ENCODE measurements at places on chromosomes 1 and 21.

- DNase-seq: no peak
Measured at GRCh38 chr1:180643693-180644092, 11.9 kb downstream of the XPR1 start.

DNA sequence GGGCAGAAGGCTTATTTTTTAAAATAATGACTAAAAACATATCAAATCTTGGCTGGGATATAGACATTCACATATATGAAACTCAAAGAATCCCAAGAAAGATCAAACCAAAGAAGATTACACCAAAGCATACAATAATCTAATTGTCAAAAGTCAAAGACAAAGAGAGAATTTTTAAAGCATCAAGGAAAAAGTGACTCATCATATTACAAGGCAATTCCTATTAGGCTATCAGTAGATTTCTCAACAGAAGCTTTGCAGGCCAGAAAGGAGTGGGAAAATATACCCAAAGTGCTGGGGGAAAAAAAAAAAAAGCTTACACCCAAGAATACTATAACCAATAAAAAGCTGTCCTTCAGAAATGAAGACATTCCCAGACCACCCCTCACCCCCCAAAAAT lies 375.6 kb downstream of the BRINP2 start:
- DNase-seq: no peak

DNA sequence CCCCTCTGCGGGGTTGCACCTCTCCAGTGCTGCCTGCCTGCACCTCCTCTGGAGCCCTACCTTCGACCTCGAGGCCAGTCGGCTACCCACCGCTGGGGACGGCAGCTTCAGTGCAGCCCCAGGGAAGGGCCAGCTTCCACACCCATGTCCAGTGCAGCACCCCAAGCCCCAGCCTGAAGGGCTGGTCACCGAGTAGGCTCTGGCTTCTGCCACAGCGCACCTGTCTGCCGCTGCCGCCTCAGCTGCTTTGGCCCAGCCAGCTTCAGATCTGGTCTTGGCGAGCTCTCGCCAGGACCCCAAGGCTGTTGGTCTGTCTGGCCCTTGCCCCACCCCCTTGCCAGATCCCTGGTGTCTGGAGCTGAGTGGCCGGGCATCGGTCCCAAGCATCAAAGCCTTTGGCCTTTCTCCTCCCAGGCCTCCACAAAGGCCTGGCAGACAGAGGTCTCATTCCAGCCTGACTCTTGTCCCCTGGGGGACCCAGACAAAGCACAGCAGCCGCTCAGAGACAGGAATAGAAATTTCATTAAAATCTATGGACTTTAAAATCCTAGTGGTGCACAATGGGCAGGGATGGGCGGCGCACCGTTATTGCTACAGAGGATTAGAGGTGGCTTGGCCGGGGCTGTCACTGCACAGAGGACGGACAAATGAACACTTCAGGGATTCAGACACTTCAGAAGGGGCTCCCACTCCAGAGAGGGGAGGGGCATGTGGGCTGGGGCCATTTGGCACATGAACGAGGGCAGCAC lies 4.8 kb downstream of the CCDC24 start:
- DNase-seq: no peak

GRCh38 chr1:233381806-233382205 lies 54.3 kb downstream of the MAP3K21 start:
- DNase-seq: no peak

- DNase-seq: no peak
Measured at GRCh38 chr1:167821969-167822685, 91.8 kb downstream of the ADCY10 start.

DNA sequence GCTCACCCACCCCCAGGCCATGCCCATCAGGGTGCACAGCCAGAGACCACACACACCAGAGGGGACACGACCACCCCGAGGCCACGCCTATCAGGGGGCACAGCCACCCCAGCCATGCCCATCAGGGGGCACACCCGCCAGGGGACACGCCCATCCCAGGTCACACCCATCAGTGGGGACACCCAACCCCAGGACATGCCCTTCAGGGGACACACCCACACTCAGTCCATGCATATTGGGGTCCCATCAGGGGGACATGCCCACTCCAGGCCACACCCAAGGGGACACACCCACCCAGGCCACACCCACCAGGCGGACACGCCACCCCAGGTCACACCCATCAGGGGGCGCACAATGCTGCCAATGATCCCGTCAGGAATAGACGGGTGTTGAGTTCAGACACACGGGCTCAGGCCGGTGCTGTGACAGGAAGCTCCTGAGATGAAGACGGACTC lies 20.7 kb downstream of the MCM3AP start:
- peak; percentile 16 for DNase-seq

- DNase-seq: no peak
Measured at GRCh38 chr1:86435327-86435726, 11.4 kb downstream of the CLCA2 start.

GRCh38 chr1:166915941-166916340 lies 39.9 kb upstream of the TADA1 start:
- no peak for DNase-seq

DNA sequence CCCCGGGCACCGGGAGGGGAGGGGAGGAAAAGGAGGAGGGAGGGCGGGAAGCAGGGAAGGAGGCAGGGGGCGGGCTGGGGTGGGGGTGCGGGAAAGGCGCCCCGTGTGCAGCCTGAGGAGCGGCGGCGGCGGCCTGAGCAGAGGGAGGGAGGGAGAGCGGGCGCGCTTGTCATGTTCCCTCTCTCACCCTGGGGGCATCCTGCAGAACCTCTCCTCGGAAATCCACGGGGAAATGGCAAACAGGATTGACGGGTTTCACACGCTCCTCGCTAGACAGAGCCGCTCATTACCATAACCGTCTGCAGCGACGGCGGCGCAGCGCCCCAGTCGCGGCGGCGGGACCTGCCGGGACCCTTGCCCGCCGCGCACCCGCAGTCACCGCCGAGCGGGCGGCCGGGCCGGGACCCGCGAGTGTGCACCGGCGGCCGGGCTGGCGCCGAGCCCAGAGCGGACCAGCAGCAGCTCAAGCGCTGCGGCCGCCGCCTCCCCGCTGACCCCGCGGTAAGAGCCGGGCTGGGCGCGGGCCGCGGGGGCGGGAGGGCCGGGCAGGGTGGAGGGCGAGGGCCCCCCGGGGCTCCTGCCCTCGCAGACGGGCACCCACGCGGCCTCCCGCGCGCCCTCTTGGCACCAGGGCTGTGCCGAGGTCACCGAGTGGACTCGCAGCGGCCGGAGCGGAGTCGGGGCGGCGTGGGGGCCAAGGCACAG lies at the start of gene SERTAD4:
Gene SERTAD4 (plus strand): TSS at position 286 of the 705 bp plus-strand sequence. CDS start 5,165 bp downstream, outside the sequence.
- no peak for DNase-seq

DNA sequence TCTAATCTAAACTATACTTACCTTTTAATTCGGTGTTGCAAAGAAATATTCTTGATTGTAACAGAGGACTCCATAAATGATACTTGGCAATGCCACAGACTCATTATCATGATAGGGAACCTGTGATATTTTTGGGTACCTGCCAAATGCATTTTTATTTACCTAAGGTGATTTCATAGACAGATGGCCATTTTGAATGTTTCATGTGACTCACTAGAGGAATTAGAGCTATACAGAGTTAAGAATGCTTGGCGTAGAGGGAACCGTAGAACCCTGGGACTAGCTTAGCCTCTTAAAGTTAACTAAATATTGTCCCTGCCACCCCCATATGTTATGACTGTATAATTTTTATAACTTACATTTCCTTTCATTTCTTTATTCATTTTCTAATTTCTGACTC lies 136.1 kb downstream of the DISP1 start:
- no peak for DNase-seq

DNA sequence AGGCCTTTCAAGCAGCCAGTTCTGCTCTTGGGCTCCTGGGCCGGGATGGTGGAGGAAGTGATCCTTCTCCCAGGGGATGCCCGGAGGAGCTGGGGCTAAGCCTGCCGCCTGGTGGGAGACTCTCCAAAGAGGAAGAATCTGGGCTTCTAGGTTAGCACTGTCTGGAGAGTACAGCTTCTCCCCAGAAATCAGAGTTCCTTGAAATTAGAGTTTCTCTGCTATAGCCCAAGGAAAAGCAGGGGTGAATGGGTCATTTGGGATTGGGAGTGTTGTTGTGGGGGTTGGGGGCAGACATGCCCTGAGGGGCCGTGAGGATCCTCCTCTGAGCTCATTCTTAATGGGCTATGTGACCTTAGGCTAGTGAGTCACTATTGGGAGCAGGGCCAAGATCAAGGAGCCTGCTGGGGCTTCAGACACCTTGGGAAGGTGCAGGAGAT lies 6.5 kb downstream of the LGR6 start:
- no peak for DNase-seq

DNA sequence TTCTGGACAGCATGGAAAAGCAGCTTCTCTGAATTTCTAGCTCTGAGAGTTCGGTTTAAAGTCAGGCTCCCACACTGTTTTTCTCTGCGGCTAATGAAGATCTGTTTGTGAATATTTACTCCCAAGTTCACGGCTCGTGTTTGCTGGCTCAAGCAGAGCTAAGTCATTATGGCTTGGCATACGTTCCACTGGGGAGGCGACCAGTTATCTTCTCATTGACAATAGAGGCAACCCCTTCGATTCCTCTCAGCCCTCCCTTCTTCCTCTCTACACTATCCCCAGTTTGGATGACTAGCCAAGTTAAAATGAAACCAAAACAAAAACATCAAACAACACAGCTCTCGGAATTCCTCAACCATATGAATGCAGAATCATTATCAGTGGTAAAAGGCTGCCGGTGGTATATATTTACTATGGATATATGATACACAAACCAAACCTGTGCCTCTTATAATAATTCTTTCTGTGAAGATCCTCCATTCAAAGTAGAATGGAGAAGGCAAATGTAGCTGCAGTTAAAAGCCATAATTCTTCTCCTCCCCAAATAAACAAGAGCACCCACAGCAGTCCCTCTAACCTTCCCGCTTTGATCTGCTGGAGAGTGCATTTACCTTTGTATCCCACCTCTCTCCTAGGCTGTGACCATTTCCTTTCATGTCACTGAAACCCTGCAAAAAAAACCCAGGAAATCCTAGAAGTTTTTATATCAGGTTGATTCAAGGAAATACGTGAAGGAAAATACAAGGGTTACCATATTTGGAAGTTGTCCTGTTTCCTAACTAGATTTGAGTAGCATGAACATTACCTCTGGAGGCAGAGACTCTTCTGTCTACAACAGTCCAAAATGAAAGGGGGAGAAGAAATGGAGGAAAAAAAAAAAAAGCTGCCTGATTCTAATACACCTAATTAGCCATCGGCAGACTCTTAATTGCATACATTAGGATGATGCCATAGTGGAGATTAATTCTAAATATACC lies 108.3 kb upstream of the USH2A start:
- no peak for DNase-seq

GRCh38 chr1:16009030-16009460 lies 5.0 kb downstream of the SRARP start:
- DNase-seq: peak; percentile 83

DNA sequence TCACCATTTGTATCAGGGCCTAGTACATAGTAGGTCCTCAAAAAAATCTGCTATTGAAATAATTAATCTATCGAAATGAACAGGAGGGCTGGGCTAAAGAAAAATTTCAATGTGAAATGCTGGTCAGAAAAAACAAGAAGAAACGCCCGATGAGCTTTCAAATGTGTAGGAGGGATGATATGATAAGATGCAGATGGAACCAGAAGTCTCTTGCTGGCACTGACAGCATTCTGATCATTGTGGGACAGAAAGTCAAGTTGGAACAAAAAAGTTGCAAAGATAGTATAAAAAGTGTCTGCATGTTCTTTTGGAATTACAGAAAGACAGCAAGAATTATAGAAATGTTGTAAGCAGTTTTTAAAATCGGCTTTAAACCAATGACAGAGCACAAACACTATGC lies 11.1 kb downstream of the G0S2 start:
- DNase-seq: no peak

DNA sequence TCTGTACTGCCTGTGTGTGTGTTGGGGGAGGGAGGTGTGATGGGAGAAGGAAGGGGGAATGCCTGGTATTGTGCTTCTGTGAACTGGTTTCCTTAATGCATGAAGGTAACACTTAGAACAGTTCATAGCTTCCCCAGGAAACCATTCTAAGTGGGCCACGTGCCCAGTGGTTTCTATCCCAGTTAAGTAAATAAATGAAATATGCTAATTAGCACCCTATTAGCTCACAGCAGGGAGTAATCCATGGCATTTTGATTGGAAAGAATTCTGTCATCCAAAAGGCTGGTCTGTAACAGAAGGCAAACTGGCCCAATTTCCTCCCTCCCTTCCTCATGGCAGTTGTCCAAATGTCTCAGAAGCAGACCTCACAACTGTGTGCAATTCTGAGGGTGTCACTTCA lies 199.3 kb downstream of the TTLL7 start:
- no peak for DNase-seq

DNA sequence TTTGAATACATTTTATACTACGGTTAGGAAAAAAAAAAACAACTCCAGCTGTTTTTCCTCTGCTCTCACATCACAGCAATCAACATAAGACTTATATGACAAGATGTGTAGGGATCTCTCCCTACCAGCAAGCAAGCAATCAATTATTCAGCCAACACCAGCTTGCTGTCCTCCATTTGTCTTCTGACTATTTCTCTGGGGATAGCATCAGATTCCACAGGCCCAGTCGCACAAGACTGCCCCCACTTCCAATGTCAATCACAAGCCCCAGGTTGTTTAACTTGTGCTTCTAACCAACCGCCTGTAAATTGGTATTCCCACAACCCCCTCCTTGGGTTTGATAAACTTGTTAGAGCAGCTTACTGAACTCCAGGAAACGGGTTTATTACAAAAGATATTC lies 873.1 kb upstream of the TMPRSS15 start:
- DNase-seq: no peak

- DNase-seq: no peak
Measured at GRCh38 chr1:184118046-184118445, 66.5 kb downstream of the TSEN15 start.

DNA sequence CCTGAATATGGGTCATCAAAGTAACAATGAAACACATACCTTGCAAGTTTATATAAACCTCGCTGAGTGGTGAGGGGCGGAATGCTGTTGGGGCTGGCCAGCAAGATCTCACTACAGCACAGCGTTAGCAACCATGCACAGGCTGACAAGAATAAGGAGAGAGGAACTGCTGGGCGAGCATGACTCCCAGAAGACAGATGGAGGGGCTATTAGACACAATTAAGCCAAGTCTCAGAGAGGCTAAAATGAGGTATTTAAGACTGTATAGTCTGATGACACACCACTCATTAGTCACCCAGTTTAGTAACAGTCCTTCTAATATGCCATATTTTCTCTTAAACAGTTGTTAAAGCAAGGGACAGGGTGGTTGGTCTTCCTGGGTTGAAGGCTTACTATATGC lies 340.2 kb upstream of the NR5A2 start:
- DNase-seq: no peak

DNA sequence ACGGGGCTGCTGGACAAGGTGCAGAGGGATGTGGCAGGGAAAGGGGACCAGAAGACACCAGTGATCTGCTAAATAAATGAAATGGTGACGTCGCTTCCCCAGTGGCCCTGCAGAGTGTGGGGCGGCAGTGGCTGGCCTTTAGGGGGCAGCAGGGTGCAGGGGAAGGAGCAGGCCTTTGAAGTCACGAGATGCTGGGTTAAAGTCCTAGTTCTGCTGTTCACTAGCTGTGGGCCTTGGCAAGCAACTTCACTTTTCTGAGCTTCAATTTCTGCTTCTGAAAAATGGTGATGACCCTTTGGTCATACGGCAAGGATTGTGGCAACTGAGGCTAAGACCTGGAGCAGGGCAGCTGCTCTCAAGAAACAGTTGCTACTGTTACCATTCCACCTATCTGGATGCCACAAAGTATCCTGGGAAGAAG lies 9.2 kb upstream of the GALE start:
- peak; percentile 90 for DNase-seq

GRCh38 chr1:160428655-160429054 lies 28.3 kb downstream of the VANGL2 start:
- peak; percentile 59 for DNase-seq

- DNase-seq: no peak
Measured at GRCh38 chr1:117225931-117226330, 15.2 kb upstream of the VTCN1 start.

GRCh38 chr1:187491082-187491720 lies 662.5 kb downstream of the PLA2G4A start:
- DNase-seq: no peak
